ENCODE measurements at places on chromosomes 12 and 14. TPM values are rescaled to one million over a fixed set of nuclear protein-coding genes. Genes with fewer than 3 reads are reported as not detected.

Gene KRT6A
- under 0.01 TPM for total RNA-seq

Gene KLRD1
- under 0.01 TPM for total RNA-seq

Gene SYCP3
- total RNA-seq, result 0.08 TPM

Gene NGB
- total RNA-seq, result not detected

Gene NR1H4
- total RNA-seq, result not detected

Gene BBOF1
- 5.6 TPM for total RNA-seq

Gene GSG1
- 1.2 TPM for total RNA-seq

Gene GRIP1
- total RNA-seq, result 1.8 TPM

Gene OR4K2
- not detected for total RNA-seq

Gene IL26
- total RNA-seq, result 0.35 TPM

Gene GMPR2
- 72.7 TPM for total RNA-seq

Gene KTN1
- total RNA-seq, result 140 TPM

Gene SGPP1
- total RNA-seq, result 10.1 TPM

Gene CFAP54
- 1.6 TPM for total RNA-seq

Gene FAM90A1
- total RNA-seq, result 0.35 TPM

Gene PLEKHG7
- not detected for total RNA-seq

Gene JAG2
- 1.6 TPM for total RNA-seq

Gene PDZRN4
- total RNA-seq, result not detected

Gene PTPRB
- total RNA-seq, result 19.1 TPM

Gene NEUROD4
- not detected for total RNA-seq

Gene NACA
- total RNA-seq, result 1,430 TPM

Gene SMCO3
- 0.23 TPM for total RNA-seq

Gene SERPINA3
- total RNA-seq, result 5.3 TPM

Gene CELA1
- total RNA-seq, result not detected

Gene CYP27B1
- total RNA-seq, result not detected

Gene BTBD7
- 22.1 TPM for total RNA-seq

Gene DHRS2
- 0.08 TPM for total RNA-seq

Gene C12orf50
- not detected for total RNA-seq

Gene ALDH6A1
- 26.9 TPM for total RNA-seq

Gene CCDC196
- total RNA-seq, result not detected

Gene LRP1-AS
- not detected for total RNA-seq

Gene FSCB
- not detected for total RNA-seq

Gene GALNT16
- 0.98 TPM for total RNA-seq

Gene ACVRL1
- total RNA-seq, result 109 TPM

Gene CFAP251
- total RNA-seq, result 2.3 TPM

Gene KLHL42
- 17.9 TPM for total RNA-seq

Gene MYO1H
- not detected for total RNA-seq

Gene THTPA
- 10.6 TPM for total RNA-seq

Gene DTD2
- total RNA-seq, result 45.7 TPM

Gene C12orf54
- not detected for total RNA-seq
